ENCODE measurements at places on chromosomes 7 and 10. TPM values are rescaled to one million over a fixed set of nuclear protein-coding genes. Genes with fewer than 3 reads are reported as not detected.

- no peak for DNase-seq
These were observed 57.6 kb downstream of the SNX10 start for GRCh38 chr7:26349005-26349915.

DGKI gene
- polyA plus RNA-seq, result 0.35 TPM

DNA sequence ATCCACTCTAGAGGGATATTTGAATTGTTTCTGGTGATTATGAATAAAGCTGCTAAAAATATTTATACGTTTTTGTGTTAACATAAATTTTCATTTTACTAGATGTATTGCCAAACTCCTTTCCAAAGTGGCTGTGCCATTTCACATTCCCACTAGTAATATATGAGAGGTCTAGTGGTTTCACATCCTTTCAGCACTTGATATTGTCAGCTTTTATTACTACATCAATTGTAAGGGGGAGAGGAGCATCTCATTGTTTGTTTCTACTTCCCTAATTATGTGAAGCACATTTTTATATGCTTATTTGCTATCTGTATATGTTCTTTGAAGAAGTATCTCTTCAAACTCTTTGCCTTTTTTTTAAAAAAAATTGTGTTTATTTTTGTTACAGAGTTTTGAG lies 184.5 kb downstream of the ADK start:
- DNase-seq, result no peak

BMPR1A gene
- polyA plus RNA-seq, result 40.2 TPM

DNA sequence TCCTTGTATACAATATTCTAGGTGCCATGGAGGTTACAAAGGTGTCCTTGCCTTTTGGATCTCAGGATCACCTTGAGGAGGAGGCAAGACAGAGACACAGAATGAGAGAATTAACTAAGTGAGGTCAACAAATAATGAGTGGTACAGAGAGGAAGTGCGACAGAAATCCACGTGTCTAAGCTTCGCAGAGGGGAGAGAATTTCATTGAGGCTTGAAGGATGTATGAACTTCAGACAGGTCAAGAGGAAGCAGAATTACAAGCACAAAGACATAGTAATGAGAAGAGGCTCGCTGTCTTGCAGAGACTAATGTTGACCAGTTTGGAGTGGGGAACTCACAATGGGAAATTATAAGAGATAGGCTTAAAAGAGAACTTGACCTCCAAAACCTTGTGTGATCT lies 308.7 kb downstream of the FRMD4A start:
- no peak for DNase-seq

MYH16 gene
- polyA plus RNA-seq, result not detected

DNA sequence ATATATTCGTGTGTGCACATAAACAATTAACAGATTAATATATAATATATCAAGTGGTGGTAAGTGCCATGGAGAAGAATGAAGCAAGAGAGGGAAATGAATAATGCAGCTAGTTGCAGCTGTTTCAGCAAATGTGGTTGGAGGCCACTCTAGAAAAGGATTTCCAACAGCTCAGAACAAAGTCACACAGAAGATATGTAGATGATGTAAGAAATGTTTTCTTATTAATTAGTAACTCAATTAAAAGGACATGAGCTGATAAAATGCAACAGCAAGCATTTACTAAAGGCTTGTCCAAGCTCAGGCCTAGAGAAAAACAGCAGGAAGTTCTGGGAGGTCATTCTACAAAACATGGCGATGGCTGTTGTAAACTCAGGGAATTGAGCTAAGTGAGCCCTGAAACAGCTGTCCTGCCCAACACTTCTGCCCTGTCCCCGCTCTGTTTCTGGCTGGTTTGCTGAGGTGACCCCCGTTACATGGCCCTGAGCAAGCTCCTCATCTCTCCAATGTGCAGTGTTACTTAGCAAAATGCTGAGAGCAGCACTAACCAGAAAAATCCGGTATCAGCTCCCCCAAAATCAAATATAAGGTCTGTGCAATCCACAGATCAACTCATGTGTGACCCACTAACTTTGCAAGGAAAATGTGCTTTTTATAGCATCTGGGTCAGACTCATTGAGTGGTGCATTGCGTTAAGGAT lies 23.4 kb upstream of the C10orf67 start:
- DNase-seq, result peak; percentile 37

CLCN1 gene
- polyA plus RNA-seq, result 0.19 TPM

DNA sequence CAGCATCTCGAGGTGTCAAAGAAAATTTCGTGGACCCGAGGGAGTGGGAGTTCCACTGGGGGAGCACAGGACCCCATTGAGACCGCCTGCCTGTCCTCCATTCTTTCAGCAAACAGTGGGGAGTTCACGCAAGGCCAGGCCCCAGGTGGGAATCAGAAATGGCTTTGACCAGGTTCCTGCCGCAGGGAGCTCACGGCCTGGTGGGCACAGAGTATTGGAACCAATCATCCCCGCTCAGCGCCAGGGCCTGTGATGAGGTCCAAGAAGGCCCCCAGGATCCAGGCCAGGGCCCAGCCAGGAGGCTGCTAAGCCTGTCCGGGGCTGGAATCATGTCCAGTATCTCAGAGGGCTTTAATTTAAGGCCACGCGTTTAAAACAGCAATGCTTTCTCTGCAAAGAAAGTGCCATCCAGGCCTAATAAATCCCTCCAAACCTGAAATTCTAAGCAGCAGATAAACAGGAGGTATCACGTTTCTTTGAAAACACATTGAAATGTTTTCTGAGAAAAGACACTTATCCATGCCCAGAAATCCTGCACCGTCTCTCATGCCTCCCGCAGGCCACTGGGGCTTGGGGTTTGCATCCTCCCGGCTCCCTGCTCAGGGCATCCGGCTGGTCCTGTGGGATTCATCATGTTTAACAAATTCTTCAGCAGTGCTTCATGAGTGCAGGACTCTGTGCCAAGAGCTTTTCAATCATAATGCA lies 125.7 kb downstream of the OAT start:
- no peak for DNase-seq

Measured in small intestine (tissue), 16 donors.